ENCODE measurements at places on chromosomes 11 and 22.
A peak's percentile ranks its signal among the peaks of the same experiment; 100 is the strongest.

DNA sequence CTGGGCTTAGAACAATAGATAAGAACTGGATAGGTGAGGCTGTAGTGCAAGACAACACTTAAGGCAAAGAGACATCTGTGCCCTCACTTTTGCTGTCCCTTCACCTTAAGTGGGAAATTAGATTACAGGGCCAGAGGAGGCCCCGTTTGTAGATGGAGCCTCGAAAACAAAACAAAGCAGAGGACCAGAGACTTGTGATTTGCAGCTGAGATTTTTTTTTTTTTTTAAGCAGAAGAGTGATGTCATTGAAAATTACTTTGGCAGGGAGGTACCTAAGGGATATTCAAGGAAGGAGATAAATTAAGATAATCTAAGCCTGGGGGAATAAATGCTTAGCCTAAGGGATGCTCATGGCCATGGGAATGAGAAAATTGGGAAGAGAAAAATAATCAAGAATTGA, 31.4 kb downstream of the ZC3H12C start:
- ATAC-seq = no peak

DNA sequence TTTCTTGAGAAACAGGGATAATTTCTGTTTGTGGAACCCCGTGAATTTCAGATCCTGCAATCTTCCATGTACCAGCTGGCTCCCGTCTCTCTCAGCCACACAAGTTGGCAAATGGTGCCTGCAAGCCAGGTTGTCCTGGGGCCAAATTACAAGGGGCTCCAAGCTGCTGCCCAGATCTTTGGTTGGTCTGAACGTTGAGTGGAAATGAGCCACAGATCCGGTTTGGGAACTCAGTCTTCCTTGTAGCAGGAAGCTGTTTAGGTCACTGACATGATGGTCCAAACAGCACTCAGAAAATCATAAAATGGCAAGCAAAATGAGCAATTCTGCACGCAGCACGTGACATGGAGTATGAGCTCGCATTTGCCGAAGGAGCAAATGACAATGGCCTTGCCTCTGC, 1496.4 kb downstream of the TBC1D22A start:
- no peak for ATAC-seq

DNA sequence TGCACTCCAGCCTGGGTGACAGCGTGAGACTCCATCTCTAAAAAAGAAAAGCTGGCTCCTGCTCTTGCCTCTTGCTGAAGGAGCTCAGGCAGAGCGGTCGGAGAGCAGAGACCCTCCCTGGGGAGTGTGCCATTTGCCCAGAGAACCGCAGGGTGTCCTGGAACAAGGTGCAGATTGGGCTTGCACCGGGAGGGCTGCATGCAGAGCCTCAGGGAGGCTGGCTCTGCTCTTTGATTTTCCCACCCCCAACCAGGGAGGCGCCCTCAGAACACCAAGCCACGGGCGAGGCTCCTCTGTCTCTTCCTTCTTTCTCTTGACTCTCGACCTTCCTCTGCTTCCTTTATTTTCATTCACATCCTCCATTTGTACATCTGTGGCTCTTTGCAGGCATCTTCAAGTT, 889.1 kb downstream of the OPCML start:
- no peak for ATAC-seq

DNA sequence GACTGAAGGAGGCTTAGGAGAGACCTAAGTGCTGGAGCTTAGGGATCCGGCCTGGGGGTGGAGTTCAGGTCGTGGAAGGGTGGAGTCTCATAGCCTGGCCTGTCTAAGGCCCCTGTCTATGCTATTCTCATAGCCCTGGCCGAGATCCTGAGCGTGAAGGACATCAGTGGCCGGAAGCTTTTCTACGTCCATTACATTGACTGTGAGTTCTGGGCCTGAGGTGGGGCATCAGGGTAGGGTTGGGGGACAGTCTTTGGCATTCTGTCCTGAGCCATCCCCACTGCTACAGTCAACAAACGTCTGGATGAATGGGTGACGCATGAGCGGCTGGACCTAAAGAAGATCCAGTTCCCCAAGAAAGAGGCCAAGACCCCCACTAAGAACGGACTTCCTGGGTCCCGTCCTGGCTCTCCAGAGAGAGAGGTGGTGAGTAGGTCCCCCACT, 603 bp downstream of the KAT5 start:
- no peak for ATAC-seq

GRCh38 chr11:1086171-1087102, 11.8 kb downstream of the MUC2 start:
- ATAC-seq = no peak

DNA sequence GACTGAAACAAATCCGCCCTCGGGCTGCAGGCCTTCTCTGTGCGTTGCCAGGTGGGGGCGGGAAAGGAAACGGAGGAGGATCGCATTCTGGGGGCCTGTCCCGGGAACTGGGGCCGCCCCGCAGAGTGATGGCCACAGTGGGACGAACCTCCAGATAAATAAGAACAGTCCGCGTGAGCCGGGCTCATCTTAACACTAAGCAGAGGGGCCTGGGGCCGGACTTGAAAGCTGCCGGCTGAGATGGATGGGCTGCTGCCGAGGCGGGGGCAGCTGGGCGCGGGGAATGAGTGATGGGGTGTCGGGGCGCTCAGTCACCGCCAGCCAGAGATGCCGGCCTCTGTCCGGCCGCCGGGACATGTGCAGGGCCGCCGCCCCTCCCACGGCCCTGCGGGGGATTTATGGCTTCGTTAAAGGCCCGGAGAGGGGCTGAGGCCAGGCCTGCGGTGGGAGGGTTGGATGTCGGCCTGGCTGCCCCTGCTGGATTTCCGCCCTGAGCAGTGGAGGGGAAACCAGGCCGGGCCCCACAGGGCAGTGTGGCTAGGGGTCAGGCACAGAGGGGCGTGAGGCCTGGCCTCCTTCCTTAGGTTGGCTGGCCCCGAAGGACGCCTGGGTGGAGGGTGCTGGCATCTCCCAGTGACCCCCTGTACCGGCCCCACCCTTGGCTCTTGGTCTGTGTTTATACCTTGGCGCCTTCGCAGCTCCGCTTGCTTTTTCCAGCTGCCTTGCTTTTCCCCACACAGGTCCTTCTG, 45.3 kb upstream of the CD82 start:
- ATAC-seq = no peak

GRCh38 chr11:126815111-126815510, 185.5 kb downstream of the KIRREL3 start:
- ATAC-seq = no peak

DNA sequence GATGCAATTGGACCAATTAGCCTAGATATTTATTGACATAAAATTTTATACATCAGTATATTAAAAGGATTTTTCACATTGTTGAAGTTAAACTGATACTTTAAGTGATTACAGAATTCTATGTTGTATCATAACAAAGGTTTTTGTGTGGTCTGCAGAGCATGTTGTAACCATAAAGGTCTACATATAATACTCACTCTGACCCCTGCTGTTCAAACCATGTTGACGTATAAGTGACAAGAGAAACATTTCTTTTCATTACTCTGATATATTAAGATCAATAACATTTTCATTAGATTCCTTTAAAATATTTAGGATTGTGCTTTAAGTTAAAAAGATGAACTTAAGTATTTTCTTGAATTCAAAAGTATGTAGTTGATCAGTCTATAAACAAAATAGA, 63.9 kb downstream of the GAS2 start:
- ATAC-seq = no peak

GRCh38 chr11:18987454-18988231, 48.4 kb upstream of the MRGPRX1 start:
- no peak for ATAC-seq

GRCh38 chr11:75114465-75114864, 17.8 kb upstream of the OR2AT4 start:
- ATAC-seq = no peak

GRCh38 chr11:102426000-102426399, 26.6 kb downstream of the TMEM123 start:
- no peak for ATAC-seq

DNA sequence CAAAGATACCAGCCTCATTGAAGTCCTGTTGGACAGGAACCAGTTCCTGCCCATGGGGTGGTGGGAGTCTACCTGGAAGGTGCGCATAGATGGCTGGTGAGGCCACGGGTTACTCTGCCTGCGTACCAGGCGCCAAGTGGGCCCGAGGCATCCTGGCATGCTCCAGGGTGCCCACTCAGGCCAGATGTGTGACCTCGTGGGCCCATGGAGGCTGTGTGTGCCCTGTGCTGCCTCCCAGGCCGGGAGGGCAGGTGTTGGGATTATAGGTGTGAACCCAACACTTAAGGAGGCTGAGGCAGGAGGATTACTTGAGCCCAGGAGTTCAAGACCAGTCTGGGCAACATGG, 23.1 kb downstream of the TANGO2 start:
- ATAC-seq = no peak

DNA sequence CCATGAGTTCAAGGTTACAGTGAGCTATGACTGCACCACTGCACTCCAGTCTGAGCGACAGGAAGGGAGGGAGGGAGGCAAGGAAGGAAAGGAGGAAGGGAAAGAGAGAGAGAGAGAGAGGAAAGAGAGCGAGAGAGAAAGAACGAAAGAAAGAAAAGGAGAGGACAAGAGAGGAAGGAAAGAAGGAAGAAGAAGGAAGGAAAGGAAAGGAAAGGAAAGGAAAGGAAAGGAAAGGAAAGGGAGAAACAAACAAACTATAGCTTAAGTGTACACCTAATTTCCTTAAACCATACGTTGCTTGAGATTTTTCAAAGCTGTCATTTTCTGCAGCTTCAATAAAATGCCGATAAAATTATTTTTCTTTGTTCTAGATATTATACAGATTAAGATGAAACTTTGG, 80.2 kb upstream of the APOA1 start:
- ATAC-seq = no peak

DNA sequence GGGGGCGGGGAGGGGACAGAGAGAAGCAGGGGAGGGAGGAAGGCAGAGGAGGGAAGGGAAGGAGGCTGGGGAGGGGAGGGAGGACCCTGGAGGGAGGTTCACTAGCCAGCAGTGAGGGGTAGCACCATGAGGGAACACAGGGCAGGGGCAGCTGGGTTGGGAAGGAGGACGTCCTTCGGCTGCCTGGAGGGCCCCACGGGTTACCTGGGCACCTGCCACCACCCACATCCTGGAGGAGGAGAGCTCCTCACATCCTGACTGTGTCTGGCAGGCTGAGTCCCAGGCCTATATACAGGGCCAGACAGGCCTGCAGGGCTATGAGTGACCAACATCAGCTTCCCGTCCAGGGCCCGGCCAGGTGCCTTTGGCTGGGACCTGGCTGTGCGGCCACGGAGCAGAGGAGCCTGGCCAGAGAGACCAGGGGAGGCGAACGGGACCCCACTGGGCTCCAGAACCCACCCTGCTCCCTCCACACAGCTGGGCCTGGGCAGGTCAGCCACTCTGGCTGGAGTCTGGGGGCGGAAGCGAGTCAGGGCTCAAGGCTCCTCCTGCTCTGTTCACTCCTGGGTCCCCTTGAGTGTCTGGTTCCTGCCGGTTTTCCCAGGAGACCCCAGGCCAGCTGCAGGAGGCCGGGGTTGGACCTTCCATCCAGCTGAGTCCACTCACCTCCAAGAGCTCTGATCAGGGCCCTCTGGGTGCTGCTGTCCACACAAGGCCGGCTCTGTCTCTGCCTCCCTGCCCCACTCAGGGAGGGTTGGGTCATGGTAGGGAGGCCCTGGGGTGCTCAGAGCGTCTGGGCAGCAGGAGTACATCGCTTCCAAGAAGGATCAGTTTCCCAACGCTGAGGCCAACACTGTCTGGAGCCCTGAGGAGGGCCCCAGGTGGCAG, 677.7 kb downstream of the BRD1 start:
- ATAC-seq = no peak

DNA sequence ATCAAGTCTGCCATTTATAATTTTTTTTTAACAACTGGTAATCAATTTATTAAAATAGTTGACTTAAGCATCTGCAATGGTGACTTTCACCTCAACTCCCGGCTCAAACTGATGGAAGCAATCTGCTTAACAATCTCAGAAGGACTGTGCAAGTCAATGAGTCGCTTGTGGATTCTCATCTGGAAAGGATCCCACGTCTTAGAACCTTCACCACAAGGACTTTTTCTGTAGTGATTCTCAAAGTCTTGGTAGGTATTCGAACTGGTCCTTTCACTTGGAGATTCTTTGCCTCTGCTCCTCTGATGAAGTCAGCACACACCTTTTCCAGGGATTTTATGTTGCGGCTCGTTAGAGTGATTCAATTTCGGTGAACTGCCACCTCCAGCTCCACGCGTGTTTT, 7.3 kb downstream of the RSF1 start:
- no peak for ATAC-seq

DNA sequence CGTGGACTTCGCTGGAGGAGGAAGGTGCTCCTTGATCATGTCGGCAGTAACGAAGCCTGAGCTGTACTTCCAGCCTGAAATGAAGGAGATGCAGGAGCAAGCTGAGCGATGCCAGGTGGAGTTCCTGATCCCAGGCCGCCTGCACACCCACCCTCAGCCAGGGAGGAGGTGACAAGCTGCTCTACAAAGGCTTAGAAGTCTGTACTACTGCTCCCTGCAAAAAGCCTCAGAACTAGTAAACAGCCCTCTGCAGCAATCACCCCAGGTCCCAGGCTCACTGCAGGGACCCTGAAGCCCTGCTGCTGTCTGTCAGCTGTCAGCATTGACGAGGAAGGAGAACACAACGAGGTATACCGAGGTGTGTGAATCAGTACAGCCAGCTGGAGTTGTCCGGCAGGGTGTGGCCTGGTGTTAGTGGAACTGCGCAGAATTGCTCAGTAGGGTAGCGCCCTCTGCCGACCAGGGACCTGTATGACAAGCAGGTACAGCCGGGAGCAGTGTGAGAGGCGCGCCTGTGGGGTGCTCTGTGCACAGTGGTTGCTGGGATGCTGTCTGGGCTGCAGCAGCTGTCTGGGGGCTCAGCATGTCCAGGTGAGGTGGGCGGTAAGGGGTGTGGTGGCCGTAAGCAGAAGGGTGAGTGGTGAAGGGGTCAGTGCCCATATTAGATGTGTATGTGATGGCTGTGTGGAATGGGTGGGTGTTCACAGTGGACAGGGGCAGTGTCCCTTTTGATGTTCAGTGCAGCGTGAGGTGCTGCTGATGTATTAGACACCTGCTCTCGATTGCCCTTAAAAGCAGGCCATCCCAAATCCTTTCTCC, 7.6 kb downstream of the CYB5R2 start:
- peak; percentile 86 for ATAC-seq

GRCh38 chr11:114253771-114254170, 42.4 kb upstream of the NNMT start:
- ATAC-seq = no peak

DNA sequence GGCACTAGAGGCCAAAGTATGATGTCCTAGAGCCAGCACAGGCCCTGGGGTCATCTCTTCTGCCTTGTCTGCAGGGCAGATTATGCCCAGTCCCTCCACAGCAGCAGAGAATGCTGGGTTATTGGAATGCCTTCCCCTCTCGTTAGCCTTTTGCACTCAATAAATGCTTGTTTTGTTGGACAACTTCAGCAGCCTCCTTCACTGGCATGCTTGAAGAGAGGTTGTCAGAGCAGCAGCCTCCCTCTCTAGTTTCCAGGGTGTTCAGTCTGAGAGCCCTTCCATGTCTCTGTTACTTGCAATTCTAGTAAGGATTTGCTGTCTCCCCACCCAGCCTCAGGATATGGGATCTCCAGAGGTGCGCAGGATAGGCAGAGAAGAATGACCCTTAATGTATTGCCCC, 82.9 kb downstream of the PKNOX2 start:
- ATAC-seq = no peak

- ATAC-seq = peak; percentile 36
These were observed 60.8 kb upstream of the CCDC179 start for GRCh38 chr11:22920939-22921565.
